HuH-7 (cell line): ENCODE measurements at places on chromosomes 7 and 10.

- DNase-seq: no peak
Measured at GRCh38 chr7:1397491-1398327, 61.6 kb downstream of the MICALL2 start.

GRCh38 chr10:112799726-112800510 is 150.1 kb upstream of the TCF7L2 start:
- DNase-seq: no peak

DNA sequence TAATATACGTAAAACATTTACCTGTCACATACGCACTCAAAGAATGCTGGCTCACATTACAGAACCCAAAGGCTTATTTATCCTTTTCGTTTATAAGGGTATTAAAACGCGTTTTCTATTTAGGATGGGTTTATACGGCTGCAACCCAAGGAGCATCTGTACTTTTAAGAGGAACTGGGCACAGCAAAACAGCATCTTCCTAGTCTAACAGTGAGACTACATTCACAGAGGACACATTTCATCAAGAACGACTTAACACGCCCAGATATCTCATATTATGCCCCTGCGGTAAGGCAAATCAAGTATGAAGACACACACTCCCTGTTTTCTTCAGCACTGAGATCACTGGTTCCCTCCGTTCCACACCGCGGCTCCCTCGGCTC is 533 bp upstream of the DMTF1 start:
- no peak for DNase-seq

DNA sequence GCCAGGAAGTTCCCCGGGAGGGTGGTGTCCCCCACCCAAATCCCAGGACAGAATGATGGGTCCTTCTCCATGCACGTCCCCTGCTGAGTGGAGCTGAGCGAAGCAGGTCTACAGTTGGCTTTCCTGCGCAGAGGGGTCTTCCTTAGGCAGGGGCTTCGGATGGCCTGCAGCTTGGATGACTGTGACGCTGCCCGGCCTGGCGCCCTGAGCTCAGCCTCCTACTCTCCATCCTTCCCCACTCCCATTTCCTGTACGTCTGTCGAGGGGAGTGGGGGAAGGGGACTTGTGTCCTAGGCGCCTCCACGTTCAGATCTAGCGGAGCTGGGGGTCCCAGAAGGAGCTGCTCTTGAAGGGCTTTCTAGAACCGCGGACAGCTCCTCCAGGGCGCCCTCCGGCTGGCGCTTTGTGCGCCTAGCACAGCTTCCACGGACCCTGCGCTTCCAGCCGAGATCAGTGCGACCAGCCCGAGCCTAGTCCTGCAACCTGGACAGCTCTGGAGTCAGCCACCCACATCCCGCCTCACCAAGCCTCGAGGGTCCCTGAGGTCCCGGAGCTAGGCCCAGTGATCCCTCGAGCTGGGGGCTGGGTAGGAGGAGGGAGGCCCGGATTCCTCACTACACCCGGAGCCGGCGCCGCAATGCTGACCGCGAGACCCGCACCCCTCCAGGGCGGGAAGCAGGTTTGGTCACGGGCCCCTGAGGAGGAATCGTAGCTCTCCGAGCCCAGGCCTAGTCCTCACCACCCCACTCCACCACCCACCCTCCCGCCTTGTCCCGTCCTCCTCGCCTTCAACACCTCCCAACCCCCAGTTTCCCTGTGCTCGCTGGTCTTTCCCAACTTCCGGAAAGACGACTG is 1.9 kb downstream of the GRID1 start:
- DNase-seq: no peak

GRCh38 chr10:29714096-29714874 is 79.5 kb upstream of the SVIL start:
- DNase-seq: no peak

GRCh38 chr7:121484089-121484763 is 88.1 kb upstream of the FAM3C start:
- no peak for DNase-seq
